ENCODE measurements at places on chromosomes 5 and 9. TPM values are rescaled to one million over a fixed set of nuclear protein-coding genes. Genes with fewer than 3 reads are reported as not detected.

The NKD2 gene
- not detected for polyA plus RNA-seq

GRCh38 chr5:136699651-136700050, 334.3 kb upstream of the TRPC7 start:
- DNase-seq, result no peak

DNA sequence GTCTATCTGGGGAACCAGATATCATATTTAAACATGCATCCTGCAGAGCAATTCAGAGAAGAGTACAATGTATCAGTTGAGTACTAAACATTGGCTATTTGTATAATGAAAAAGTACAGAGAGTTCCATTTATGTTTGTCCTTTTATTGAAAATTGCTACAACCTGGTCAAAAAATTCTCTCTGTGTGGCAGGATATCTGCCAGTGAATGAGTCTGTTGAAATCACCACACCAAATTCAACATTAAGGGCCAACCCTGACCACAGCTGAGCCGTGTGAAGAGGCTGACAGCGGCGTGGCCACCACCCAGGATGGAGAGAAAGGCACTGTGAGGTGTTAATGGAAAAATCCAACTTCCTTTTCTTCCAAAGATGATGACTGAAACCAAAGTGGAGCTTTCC, 422.7 kb upstream of the PIK3R1 start:
- no peak for DNase-seq

DNA sequence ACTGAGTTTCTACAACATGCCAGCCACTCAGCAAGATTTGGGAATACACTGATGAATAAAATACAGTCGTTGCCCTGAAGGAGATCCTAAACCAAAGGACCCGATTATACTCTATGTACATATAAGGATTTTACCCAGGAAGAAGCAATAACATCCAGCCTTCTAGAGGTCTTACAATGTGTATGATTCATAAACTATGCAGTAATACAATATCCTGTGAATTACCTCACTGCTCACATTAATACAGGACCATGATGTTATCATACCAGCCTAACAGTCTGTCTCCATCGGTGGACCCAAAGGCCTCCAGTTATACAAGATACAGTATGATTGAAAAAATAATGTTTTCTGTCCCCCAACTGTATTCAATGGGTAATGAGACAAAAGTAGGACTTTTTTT, 310.5 kb upstream of the TRPM3 start:
- DNase-seq, result no peak

- DNase-seq, result no peak
These were observed 597.0 kb downstream of the EBF1 start for GRCh38 chr5:158502686-158503085.

Data from BJ (cell line).